AG08395 (cell line): ENCODE measurements at places on chromosomes 6 and 20.
A peak's percentile ranks its signal among the peaks of the same experiment; 100 is the strongest.

GRCh38 chr6:135147637-135148592, 33.2 kb upstream of the MYB start:
- DNase-seq, result no peak

DNA sequence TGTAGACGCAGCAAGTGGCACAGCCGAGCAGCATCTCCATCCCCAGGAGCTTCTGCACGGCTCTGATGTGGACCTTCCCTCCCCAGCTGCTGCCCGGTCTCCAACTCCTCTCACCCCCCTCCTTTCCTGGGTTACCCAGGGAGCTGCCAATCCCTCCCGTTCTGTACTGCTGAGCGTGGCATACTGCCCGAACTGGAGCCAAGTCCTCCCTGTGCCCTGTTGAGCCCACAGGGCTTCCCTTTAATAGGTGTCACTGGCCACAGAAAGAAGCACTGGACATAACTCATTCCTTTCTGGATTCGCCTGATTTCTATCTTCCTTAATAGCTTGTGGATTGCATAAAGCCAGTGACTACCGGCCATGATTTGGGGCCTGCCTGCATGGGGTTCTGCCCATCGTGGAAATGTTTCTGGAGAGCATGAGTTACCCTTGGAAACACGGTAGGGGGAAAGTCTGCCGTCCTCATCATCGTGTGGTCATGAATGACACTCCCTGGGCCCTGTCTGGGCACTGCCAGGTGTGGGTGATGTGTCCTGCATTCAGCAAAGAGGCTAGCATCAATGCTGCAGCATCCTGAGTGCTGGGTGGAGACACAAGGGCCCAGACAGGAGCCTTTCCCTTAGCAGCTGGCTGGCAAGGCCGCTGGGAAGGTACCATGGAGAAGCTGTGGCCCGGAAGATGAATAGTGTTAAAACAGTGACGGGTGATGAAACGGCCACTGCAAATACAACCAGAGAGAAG, 189.7 kb downstream of the SYNDIG1 start:
- no peak for DNase-seq

- DNase-seq, result no peak
Observed at GRCh38 chr20:62282877-62283503, 19.8 kb upstream of the ADRM1 start.

DNA sequence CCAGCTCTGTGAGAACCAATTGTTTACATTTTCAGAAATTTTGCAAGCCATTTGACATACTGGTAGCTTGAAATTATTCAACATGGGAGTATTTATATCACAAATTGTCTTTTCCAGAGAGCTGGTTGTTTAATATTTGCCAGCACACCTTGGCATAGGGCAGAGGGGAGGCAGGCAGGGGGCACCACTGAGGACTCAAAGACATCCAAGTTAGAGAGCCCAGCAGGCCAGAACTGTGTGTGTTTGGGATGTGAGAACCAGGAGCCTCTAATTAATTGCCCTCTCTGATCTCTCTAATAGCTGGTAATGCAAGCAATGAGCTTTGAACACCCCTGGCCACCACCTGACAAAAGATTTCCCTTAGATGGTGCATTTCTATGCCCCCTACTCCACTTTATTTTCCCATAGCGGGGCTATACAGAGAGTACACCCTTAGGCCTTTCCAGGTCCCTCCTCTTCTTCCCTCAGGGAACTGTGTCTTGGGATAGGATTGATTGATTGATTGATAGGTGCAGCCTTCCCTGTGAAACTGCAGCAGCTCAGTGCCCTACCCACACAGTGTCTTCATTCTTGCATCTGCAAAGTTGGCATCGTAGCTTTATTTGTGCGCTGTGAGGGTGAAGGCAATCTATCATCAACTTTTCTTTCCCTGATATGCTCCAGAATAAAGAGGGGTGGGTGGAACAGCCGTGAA, 29.2 kb downstream of the MOCS1 start:
- DNase-seq, result no peak

DNA sequence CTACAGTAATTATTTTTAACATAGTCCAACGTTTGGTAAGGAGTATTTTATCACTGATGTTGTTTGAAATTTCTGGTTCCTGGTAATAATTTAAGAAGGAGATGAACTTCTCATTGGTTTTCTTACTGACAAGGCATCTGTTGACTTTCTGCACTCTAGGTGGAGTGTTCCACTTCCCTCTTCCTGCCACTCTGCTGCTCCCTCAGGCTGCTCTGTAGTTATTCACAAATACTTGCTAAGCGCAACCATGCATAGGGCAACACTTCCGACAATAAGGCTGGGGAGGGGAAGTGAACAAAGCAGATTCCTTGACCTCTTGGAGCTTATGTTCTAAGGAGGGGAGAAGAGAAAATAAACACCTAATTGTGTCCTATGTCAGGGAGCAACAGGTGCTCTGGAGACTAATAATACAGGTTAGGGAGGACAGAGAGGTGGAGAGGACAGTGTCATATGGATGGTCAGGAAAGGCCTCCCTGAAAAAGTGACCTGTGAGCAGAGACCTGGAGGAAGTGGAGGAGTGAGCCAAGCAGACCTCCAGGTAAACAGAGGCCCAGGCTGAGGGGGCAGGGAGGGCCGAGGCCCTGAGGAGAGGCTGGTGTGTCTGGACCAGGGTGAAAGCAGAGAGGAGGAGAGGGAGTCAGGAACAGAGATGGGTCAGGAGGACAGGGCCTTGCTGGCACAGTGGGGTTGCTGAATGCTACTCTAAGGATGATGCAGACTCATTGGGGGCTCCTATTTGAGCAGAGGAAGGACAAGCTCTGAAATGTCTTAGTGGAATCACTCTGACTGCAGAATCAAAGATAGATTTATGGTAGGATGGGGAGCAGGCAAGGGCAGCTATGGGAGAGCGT, 134.8 kb upstream of the SLC24A3 start:
- no peak for DNase-seq

DNA sequence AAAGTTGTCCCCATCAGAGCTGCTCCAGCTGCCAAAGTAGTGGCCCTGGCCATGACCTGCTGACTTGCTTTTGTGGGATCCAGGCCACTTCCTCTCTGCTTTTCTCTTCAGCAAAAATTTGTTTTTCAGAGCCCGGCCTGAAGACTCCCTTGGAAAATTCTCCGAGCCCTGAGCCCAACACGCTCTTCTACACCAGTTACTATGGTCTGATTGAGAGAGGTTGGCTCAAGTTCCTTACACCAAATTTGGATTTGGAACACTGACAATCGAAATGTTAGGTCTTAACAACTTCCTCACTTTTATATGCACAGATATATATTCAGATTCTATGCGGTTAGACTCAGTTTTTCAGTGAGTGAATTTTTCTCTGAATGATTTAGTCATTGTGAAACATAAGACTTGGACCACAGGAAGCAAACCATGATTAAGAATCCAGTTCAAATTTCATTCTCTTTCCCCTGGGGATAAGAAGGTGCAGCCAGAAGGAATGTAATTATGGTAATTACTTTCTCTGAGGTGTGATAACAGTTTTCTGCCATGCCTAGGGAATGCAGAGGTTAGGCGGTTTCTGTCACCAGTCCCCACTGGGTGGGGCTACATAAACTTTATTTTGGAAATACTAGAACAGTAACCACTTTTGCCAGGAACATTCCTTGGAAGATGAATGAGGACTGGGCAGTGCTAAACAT, 365.2 kb downstream of the SYNE1 start:
- DNase-seq, result peak; percentile 57

DNA sequence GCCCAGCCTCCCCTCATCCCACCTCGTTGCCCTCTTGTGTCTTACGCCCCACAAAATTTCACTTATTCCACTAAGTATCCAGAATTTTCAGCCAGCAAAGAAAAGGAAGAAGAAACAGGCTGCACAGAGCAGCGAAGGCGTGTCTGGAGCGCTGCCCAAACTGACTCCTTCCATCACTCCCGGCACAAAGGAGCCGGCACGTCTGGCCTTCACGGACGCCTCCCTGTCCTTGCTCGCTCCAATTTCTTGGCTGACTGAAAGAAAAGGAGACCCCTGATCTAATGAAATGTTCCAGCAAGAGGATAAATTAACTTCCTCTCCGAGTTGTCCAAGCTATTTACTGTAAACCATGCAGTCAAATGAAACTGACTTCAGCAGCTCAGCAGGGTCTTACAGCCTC, 152.3 kb upstream of the CDH4 start:
- no peak for DNase-seq

DNA sequence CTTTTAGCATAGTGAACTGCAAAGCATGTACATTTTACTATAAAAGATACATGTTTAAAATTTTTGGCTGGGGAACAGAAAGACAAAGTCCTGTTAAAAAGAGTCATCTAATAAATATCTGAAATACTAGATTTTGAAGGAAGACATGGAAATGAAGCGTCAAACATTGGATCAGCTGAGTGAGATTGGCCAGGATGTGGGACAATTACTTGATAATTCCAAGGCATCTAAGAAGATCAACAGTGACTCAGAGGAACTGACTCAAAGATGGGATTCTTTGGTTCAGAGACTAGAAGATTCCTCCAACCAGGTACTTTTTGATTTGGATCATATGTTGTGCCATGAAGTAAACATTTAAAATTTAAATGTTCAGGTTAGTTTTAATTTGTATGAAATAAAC, 162.3 kb downstream of the UTRN start:
- DNase-seq, result peak; percentile 48

DNA sequence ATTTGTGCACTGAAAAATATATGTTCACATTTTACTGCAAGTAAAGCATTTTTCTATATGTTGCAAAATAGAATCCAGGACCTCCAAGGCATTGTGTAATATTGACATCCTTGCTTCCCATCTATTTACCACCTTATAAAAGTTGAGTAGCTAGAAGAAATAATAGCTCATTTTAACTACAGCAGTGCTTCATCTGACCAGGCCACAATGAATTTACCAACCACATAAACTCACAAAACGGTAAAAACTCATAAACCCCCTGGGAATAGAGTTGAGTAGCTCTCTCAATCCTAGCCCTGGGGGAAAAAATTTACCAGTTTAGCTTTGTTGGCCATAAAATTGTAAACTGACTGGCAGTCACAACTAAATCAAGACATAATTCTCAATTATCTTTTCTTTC, 3.9 kb downstream of the ATXN1 start:
- no peak for DNase-seq

DNA sequence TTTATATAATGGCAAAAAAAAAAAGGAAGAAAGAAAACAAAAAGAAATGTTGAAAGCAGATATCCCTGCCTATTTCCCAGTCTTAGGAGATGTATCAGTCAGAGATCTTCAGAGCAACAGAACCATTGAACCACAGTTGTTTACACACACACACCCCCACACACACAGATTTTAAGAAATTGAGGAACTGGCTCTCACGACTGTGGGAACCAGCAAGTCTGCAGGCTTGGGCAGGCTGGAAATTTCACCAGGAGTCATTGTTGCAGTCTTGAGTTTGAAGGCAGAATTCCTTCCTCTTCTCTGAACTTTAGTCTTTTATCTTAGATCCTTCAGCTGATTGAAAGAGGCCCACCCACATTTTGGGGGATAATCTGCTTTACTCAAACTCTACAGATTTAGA, 380.9 kb downstream of the CDKAL1 start:
- DNase-seq, result no peak

DNA sequence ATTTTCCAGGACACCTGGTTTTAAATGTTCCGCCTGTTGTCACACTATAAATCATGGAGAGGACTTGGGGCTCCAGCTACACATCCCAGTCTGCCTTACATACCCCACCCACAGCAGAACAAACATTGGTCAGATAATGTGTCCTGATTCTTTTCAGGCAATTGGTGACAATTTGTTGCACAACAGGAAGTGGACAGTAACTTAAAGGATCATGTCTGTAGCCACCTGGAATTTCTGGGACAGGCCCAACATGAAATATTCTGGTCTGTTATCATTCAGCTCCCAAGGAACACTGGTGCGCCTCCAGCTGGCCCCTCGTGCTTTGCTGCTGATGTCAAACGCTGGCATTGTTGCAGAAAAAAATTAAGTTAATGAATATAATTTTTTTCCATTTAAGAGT, 117.2 kb downstream of the SOBP start:
- DNase-seq, result peak; percentile 10

GRCh38 chr6:97133067-97133466, 149.9 kb downstream of the MMS22L start:
- DNase-seq, result no peak

- DNase-seq, result no peak
Observed at GRCh38 chr6:148846778-148847761, 100.2 kb downstream of the UST start.

- DNase-seq, result no peak
Observed at GRCh38 chr20:33022289-33022688, 9.2 kb upstream of the BPIFB6 start.

- DNase-seq, result no peak
Observed at GRCh38 chr6:12950976-12951375, 234.4 kb downstream of the PHACTR1 start.

- DNase-seq, result peak; percentile 45
Observed at GRCh38 chr6:127342296-127342945, 988 bp downstream of the ECHDC1 start.

- DNase-seq, result no peak
Observed at GRCh38 chr6:31933537-31933936, 6.0 kb downstream of the C2 start.

GRCh38 chr6:14642842-14643241, 525.3 kb downstream of the CD83 start:
- no peak for DNase-seq

- no peak for DNase-seq
Observed at GRCh38 chr6:124797224-124797623, 165.0 kb upstream of the RNF217 start.

DNA sequence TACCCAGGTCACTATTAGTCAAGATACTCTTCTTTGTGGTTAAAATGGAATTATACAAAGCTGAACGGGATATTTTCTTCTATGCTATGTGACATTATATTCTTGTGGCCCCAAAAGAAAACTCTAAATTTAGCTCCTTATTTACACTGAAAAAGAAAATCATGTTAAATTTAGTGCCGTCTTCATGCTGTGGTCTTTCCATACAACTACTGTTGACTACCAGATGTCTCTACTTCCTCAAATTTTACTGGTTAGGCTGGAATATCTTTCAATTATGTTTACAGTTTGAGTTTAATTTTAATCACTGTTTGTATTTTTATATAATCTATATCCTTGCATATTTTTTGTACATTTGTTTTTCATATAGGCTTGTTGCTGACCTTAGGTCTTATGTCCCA, 95.6 kb upstream of the FOXO3 start:
- DNase-seq, result no peak

GRCh38 chr6:133724726-133725125, 164.2 kb upstream of the TCF21 start:
- DNase-seq, result peak; percentile 32

DNA sequence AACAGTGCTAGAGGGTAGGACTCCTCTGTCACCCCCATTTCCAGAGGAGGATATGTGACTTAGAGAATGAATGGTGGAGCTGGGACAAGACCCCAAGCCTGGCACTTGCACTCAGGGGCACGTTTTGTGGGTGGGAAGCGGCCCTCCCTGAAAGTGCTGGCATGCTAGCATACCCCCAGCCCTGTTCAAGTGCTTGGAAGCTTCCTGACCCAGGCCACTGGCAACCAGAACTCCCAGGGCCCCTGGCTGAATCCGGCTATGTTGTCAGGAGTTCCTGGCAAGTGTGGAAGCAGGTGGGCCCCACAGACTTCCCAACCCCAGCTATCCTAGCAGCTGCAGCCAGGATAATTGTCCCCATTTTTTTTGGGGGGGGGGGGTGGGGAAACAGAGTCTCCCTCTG, 35.6 kb upstream of the TGM2 start:
- no peak for DNase-seq
